Activated T-helper 1 cell treated with anti-CD3 and anti-CD28 coated beads, Interleukin-12 subunit alpha, Interleukin-12 subunit beta, Interleukin-2, Interleukin-4 antibody, amounts not matched to agents 30 ng/mL and 10 ng/mL and 1 ng/mL, durations not matched to agents 14 hours and 24 hours and 36 hours (primary cell): ENCODE measurements at places on chromosomes 7 and 10. TPM values are rescaled to one million over a fixed set of nuclear protein-coding genes. Genes with fewer than 3 reads are reported as not detected.

The SPDYE8 gene
- not detected in 2 replicates for total RNA-seq

The STEAP1 gene
- 1.9 and 3.3 TPM in 2 replicates for total RNA-seq

DNA sequence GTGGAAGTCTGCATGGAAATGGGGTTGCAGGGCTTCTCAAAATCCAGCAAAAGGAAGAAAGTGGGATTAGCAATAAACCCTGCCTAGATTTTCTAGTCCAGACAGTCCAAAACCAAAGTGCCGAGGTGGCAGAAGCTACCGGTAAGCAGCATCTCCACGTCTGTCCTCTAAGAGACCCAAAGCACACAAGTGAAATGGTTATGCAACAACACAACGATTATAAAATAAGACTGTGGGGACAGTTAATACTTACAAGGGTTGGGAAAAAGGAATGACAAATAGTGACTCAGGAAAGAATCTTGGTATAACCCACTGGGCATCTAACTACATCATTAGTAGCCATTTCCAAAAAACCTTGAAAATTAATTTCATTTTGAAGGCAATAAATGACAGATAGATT, 24.7 kb downstream of the CREB3L2 start:
- no peak for DNase-seq

- no peak for DNase-seq
These were observed 138.4 kb downstream of the ST7 start for GRCh38 chr7:117091721-117092120.

DNA sequence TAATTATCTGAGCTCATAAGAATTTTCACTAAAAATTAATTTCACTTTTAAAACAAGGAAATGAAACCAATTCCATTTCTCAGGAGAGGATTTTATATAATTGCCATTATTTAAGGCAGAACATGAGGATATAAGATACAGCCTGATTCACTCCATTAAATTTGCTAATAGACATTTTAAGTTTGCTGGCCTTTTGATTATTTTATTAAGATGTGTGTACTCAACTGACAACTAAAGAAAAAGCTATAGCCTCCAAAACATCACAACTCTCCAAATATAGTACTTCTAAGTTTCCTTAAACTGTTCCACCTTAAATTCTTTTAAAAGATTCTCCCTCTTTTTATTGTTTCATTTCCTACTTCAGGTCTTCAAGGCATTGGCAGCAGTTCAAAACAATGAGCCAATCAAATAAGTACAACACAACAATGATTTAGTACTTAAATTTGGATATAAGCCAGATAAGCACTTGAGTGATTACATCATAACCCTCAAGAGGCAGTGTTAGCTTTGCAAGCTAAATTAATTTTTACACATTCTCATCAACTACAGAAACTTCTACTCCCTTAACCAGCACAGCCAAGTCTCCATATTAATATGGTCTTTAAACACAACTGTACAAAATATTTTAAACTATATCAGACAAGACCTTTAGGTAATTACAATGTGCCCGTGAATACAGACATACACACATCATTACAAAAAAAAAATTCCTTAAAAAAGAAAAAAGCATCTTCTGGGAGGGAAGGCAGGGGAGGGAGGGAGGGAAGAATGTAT, 121.8 kb downstream of the KMT2C start:
- no peak for DNase-seq
